Stromal cell of bone marrow (primary cell): ENCODE measurements at places on chromosomes 2 and 18.

DNA sequence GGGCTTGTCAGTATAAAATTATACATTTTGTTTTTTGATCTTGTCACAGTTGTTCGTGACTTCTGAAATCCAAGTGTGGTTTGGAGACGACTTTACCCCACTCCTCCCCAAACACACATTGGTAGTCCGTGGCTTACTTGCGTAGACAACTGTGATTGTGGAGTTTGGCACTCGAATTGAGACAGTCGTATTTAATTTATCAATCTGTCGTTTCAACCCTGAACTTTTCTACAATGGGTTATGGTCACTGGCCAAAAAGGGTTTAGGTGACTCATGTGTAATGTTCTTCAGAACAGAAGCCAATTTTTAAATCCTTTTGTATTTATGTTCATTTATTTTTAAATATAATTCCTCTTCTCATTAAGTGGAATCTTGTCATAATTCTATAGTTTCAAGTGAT lies 129.9 kb downstream of the SPTBN1 start:
- no peak for DNase-seq

DNA sequence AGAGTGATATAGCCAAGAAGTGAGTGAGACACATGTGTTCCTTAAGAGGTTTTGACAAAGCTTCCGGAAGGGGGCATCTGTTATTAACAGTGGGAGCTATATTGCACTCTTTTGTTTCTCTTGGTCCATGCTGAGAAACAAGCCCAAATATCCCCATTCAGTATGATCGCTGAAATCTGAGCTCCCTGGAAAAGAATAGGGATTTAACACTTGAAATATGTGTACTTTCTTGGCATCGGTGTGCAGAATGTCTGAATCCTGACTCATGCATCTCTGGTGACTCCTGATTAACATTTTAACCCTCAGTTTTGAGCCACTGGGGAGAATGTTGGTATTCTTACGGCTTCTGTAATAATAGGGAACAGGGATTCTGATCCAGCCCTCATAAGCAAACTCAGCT lies 448.1 kb downstream of the TSN start:
- peak; percentile 72 for DNase-seq

- no peak for DNase-seq
Measured at GRCh38 chr2:240392948-240393830, 42.3 kb upstream of the GPC1 start.

DNA sequence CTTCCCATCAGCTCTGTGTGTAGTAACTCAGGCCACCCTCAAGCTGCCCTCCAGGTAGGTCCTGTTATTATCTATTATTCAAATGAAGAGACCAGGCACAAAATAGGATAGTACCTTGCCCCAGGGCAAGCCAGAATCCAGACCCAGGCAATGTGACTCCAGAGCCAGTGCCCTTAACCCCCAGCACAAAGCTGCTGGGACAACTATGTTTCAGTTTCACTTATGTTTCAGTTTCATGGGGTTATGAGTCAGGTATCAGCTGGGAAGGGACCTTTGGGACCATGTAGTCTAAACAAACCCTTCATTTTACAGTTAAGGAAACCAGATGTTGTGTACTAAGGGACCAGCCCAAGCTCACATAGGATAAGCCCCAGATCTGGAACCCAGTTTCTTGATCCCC lies 10.0 kb downstream of the HK2 start:
- peak; percentile 94 for DNase-seq

DNA sequence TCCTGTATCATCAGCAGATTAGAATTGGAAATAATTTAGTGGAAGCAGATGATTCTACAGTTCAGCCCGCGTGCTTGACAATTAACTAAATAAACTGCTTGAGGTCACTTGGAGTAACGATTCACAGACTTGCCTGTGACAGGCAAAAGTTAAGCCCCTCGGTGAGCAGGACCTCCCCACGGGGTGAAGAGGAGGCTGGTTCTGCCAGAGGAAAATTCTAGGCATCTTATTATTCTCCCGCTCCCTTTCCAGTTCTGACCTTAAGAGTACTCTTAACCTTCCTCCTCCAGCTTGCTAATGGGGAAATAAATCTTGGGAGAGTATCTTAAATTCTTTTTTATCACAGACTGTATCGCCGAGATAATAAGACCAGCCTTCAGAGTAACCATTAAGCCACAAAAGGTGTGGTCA lies 169.7 kb upstream of the SMAD2 start:
- DNase-seq: no peak

DNA sequence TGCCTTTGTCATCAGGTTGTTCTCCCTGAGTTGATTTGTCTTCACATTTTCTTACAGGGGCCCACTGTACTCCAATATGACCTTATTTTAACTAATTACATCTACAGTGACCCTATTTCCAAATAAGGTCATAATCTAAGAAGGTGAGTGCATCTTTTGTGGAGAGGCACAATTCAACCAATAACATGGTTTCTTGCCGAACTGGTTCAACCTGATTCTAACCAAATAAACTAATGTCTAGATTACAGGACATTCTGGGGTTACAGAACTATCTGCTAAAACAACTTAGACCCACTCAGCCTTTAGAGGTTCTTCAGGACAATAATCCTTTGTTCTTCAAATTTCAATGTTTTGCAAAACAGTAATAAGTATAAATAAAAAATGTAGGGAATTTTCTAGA lies 496.5 kb upstream of the SOX11 start:
- DNase-seq: no peak

DNA sequence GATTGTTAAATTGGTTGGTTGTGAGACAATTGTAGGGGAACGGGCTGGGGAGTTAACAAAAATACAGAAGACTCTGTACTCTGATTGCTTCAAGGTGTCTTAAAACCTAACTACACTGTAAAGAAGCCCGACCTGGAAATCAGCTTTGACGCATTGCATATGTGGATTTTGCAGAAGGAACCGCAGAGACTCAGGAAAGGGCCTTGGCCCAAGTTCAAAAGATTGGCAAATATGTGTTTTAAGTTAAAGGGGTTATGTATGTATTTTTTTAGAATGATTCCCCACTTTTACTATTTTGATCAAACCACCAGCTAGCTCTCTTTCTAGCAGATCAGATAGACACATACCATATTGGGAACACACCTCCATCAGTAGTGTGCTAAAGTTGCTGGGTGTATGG lies 18.0 kb upstream of the EDAR start:
- DNase-seq: no peak

- no peak for DNase-seq
Measured at GRCh38 chr2:229300790-229301189, 29.7 kb upstream of the PID1 start.

DNA sequence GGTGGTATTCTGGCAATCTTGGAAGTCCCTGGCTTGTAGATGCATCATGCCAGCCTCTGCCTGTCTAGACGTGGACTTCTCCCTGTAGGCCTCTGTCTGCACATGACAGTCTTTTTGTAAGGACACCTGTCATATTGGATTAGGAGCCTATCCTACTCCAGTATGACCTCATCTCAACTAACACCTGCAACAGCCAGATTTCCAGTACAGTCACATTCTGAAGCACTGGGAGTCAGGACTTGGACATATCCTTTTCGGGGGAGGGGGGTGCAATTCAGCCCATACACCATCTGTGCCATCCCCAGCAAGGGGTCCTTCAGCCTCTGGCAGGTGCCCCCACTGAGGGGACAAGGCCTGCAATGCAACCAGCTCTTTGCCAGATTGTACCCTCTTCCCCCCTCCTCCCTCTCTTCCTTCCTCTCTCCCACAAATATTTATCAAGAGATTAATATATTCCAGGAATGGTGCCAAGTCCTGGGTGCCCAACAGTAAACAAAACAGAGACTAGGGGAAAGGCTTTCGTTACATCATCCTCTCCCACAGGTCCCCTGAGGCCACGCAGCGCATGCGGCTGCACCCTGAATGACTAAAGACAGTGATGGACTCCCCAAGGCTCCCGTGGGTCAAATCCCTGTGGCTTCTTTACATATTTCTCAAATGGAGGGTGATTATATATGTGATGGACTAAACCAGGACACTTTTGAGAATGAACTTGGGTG lies 20.5 kb upstream of the MYCN start:
- DNase-seq: no peak

DNA sequence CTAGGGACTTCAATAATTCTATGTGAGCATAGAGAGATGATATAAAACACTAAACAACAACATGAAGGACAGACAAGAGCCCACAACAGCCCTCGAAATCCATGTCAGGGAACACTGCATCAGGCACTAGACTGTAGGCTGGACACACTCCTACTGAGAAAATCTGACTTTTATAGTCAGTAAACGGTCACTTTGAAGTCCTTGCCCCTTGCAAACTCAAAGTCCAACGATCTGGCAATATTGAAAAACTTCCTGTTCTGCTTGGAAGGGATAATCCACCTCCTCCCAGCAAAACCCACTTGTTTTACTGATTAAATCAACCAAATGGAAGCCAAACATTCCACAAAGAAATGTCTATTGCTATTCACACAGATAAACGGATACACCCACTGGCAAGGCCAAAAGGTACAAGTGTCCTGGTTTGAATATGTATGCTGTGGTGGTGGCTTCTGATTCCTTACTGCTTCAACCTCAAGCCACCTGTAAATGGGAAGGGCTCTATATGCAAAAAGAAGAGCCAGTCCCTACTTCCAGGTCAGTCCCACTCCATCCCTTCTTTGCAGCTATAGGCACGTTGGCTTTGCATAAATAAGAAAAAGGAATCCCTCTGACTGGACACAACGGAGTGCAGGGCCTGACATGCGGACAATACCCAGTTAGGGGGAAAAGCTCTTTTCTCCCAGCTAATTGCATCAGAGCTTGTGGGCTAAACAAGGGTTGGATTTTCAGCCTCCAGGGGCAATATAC lies 56.6 kb downstream of the STK39 start:
- DNase-seq: no peak

GRCh38 chr2:26464390-26465265 lies 13.3 kb downstream of the OTOF start:
- no peak for DNase-seq

GRCh38 chr18:33946336-33946735 lies 278.4 kb downstream of the NOL4 start:
- no peak for DNase-seq

DNA sequence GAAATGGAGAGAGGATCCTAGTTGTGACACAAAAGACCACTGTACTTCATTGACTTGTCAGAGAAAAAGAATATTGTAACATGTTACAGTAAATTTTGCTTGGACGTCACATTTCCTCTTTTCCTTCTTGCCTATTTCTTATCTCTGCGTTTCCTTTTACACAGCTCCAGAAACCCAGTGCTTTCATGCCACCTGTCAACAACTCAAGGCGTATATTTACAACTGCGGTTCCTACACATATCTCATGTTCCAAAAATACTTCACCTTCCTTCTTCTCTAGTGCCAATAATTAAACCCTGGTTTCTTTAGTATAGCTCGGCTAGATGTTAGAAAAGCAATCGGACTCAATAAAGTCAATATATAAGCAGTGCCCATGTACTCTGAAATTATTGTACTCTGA lies 911.5 kb upstream of the FSHR start:
- DNase-seq: no peak

- no peak for DNase-seq
Measured at GRCh38 chr18:67421651-67422050, 94.9 kb downstream of the DSEL start.
